ENCODE measurements at places on chromosomes 16 and 17.

DNA sequence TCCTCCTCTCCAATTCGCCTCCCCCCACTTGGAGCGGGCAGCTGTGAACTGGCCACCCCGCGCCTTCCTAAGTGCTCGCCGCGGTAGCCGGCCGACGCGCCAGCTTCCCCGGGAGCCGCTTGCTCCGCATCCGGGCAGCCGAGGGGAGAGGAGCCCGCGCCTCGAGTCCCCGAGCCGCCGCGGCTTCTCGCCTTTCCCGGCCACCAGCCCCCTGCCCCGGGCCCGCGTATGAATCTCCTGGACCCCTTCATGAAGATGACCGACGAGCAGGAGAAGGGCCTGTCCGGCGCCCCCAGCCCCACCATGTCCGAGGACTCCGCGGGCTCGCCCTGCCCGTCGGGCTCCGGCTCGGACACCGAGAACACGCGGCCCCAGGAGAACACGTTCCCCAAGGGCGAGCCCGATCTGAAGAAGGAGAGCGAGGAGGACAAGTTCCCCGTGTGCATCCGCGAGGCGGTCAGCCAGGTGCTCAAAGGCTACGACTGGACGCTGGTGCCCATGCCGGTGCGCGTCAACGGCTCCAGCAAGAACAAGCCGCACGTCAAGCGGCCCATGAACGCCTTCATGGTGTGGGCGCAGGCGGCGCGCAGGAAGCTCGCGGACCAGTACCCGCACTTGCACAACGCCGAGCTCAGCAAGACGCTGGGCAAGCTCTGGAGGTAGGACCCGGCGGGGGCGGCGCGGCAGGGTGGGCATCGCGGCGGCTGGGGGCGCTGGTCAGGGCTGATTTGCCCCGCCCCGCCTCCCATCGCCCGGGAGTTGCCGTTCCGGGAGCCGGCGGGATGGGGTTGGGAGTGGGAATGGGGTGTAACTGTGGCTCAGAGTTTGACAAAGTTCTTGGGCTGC, 567 bp downstream of the SOX9 start:
- no peak for DNase-seq

DNA sequence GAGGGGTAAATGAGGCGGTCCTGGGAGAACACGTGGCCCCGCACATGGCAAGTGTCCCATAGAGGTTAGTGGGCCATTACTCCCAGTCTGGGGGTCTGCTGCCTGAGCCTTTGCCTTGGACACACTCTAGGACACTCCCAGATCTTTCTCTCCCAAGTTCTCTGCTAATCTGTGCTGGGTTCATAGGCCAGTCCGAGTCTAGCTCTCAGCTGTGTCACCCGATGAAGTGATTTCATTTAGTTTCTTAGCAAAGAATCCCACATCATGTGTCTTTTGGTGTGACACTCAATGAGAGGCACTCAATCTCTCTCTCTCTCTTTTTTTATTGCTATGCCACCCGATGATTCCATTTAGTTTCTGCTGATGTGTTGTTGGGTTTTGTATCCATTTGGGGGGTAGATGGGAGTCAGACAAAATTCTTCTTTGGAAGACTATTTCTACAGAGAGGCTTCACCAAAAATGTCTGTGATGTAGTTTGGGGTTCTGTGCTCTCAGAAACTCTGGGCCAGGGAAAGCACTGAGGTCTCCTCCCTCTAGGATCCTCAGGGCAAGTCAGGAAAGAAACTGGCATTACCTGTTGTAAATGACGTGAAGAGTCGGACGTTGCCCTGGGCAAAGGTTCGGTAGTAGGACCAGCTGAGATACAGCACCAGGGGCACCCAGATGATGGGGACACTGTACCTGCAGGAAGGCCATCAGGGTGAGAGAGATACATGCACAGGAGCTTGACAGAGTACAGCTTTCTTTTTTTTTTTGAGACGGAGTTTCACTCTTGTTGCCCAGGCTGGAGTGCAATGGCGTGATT, 25.2 kb upstream of the MLKL start:
- no peak for DNase-seq

DNA sequence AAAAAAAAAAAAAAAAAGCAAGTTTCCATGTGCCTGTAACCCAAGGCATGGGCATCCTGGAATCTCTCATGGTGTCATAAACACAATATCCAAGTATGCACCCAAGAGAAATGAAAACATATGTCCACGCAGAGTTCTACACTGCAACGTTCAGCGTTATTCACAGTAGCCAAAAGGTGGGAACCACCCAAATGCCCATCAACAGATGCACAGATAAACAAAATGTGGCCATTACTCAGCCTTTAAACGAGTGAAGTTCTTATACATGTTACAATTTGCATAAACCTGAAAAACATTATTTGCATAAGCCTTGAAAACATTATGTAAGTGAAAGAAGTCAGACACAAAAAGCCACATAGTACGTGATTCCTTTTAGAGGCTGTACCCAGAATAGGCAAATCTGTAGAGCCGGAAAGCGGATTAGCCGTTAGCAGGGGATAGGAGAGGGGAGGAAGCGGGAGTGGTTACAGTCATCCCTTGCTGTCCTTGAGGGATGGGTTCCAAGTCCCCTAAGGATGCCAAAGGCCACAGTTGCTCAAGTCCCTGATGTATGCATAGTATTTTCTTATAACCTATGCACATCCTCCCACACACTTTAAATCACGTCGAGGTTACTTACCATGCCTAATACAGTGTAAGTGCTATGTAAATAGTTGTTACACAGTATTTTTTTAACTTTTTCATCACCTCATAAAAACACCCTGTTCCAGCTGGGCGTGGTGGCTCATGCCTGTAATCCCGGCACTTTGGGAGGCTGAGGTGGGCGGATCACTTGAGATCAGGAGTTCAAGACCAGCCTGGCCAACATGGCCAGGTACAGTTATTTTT, 47.3 kb upstream of the DNAH17 start:
- no peak for DNase-seq

DNA sequence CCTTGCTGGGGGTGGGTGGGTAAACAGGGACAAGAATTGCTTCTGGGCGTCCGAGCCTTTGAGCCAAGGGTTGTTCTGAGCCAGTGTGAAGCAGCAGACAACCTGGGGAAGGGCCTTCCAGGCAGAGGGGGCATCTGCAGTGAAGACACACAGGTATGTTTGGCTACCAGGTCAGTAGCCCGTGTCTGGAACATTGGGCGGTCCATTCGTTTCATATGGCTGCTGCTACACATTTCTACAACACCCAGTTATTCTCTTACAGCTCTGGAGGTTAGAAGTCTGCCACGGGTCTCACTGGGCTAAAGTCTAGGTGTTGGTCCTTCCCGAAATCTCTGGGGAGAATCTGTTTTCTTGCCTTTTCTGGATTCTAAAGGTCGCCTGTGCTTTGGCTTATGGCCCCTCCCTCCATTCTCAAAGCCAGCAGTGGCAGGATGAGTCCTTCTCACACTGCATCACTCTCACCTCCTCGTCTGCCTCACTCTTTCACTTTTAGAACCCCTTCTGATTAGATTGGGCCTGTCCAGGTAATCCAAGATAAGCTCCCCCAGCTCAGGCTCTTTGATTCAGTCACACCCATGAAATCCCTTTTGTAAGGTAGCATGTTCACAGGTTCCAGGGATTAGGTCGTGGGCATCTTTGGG, 136.1 kb downstream of the CLEC16A start:
- DNase-seq, result no peak

- peak; percentile 73 for DNase-seq
Observed at GRCh38 chr17:47698749-47699535, 5.0 kb downstream of the TBKBP1 start.

GRCh38 chr16:84463221-84463620, 41.2 kb downstream of the MEAK7 start:
- DNase-seq, result no peak
